CD4-positive, alpha-beta T cell treated with Interleukin-12 subunit alpha and Interleukin-12 subunit beta, for 1 hour (primary cell): ENCODE measurements at places on chromosomes 5 and 9.

DNA sequence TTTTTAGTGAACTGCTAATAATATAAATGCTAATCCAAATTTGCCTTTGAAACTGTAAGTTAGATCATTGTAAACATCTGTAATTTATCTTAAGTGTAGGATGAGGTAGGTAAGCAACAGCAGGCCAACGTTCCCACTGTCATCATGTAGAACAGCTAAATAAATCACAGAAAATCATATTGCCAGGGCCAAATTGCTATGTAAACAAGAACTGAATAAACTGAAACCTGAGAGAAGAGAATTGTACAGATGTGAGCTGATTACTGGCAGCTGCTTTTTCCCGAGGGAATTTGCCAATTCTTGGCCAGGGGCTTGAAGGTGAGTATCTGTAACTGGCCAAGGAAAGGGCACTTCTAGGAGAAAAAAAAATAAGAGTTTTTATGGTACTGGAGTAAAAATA is 97.6 kb downstream of the CDH10 start:
- no peak for DNase-seq

DNA sequence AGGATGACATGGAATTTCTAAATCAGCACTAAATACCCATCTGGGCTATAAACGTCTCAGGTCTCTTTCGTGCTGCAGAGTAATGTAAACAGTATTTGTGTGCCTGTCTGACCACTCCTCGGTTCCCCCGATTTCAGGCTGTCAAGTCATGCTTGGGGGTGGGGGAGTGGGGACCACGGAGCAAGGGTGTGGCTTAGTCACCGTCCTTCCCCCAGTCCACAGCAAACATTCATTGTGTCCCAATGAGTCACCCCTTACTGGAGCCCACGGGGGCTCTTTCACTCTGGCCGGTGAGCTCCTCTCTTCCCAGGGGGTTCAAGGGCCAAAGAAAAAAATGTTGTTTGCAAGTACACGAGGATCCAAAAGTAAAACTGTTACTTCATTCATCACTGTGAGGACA is 72.4 kb upstream of the ICE1 start:
- DNase-seq, result no peak

GRCh38 chr5:56075361-56075760 is 80.6 kb upstream of the IL6ST start:
- DNase-seq, result no peak

DNA sequence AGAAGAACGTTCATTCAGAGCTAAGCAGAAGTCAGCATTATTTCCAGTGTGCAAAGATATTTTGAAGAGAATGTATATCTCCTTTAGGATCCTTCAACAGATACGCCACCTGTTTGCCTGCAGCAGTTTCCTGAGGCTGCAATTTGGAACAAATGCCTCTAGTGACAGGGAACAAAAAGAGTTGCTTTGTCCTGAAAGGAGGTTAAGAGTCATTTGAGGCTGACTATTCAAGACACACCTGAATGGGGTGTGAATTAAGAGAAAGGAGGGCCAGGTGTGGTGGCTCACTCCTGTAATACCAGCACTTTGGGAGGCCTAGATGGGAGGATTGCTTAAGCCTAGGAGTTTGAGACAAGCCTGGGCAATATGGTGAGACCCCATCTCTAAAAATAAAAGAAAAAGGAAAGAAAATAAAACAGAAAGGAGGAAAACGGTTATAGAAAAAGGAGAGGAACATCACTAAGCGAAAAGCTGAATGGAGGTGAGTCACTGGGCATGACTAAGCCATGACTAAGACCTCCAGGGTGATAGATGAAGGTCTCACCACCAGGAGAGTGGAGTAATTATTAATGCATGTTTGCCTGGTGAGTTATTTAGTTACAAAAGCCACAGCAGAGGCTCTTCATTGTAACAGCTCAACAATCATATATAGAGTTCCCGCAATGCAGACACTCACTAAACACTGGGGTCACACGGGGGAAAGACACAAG is 255.2 kb upstream of the TNC start:
- DNase-seq, result no peak

- no peak for DNase-seq
Observed at GRCh38 chr9:13032585-13032984, 246.9 kb downstream of the MPDZ start.

DNA sequence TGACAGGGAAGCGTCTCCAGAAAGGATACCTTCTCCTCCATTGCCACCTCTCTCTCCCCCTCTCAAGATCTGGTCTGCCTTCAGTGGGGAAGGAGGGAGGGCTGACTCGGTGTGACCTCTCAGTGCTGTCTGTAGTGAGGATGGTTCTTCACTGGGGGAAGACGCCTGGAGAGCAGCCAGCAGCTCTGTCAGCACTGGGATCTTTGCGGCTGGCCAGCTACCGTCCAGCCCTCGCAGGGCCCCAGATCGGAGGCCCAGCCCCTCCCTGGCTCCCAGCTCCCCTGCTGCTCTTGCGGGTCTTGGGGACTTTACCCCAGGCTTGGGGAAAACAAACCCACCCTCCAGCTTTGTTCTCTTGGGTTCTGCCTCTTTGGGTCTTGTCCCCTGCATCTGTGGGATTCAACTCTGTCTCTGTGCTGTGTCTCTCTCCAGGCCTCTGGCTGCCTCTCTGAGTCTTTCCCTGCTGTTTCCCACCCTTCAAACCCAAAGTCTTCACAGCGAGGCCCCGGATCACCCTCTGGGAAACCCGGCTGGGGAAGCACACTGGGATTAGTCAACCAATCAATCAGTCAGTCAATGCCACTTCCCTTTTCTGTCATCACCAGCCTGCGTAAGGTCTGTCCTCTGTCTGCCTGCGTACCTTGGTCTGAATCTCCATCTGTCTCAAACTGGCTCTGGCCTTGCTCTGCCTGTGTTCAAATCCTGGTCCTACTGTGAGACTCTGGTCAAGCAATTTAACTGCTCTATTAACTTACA is 23.0 kb downstream of the FGF18 start:
- DNase-seq, result no peak

DNA sequence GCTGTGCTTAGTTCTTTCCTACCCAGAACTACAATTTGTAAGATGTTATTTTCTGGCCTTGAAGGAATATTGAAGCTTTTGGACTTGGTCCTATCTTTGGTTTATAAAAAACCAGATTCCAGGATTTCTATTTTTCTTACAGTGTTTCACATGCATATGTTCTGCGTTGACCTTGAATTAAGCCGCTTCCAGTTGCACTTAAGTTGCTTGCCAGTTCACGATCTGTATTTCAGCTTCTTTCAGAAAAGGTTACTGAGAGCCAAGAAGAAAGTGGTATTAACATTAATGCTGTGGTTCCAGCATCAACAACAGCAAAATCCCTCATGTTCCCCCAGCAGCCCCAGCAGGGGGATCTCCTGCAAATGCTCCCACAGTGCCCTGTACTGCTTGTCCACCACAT is 156.4 kb upstream of the ADAMTS16 start:
- DNase-seq, result no peak

- DNase-seq, result no peak
Observed at GRCh38 chr5:149015126-149015525, 47.7 kb downstream of the SH3TC2 start.

GRCh38 chr5:16577677-16578076 is 39.1 kb downstream of the RETREG1 start:
- no peak for DNase-seq

DNA sequence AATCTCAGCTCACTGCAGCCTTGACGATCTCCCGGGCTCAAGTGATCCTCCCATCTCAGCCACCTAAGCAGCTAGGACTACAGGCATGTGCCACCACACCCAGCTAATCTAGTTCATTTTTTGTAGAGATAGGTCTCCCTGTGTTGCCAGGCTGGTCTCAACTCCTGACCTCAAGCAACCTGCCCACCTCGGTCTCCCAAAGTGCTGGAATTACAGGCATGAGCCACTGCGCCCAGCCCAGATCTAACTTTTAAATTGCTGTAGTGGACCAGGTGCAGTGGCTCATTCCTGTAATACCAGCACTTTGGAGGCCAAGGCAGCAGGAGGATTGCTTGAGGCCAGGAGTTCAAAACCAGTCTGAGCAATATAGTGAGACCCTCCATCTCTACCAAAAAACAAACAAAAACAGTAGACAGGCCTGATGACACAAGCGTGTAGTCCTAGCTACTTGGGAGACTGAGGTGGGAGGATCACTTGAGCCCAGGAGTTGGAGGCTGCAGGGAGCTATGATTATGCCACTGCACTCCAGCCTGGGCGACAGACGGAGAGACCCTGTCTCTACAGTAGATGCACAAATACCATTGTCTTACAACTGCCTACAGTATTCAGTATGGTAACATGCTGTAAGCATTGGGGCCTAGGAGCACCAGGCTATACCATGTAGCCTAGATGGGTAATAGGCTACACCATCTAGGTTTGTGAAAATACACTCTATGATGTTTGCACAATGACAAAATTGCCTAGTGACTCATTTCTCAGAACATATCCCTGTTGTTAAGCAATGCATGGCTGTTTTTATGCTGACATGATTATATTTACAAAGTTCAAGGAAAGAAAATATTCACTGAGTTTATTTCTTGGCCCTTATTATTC is 1.5 kb upstream of the SIT1 start:
- DNase-seq, result no peak

- DNase-seq, result no peak
Observed at GRCh38 chr5:6760686-6761085, 47.5 kb downstream of the TENT4A start.

- no peak for DNase-seq
Observed at GRCh38 chr9:131840751-131841702, 101.2 kb upstream of the RAPGEF1 start.
